Heart left ventricle (tissue), 16 donors: ENCODE measurements at places on chromosomes 4 and X. TPM values are rescaled to one million over a fixed set of nuclear protein-coding genes. Genes with fewer than 3 reads are reported as not detected.

Gene KIT
- 4.7 TPM for total RNA-seq

Gene SMR3A
- not detected for total RNA-seq

Gene SPANXN3
- not detected for total RNA-seq

Gene MYOZ2
- 466 TPM for total RNA-seq

Gene SMIM43
- 0.16 TPM for total RNA-seq

Gene SYNPO2
- total RNA-seq: 255 TPM

Gene MPC1L
- not detected for total RNA-seq

Gene IL13RA2
- not detected for total RNA-seq

Gene FAM9B
- total RNA-seq: not detected

Gene BEX5
- 0.74 TPM for total RNA-seq

Gene HS6ST2
- total RNA-seq: 0.05 TPM

Gene ANAPC4
- 15.5 TPM for total RNA-seq

Gene TMEM255A
- 2.4 TPM for total RNA-seq

Gene OTUD6A
- not detected for total RNA-seq

Gene RNF212
- not detected for total RNA-seq

Gene STATH
- total RNA-seq: not detected

Gene NOX1
- not detected for total RNA-seq

Gene DIPK2B
- total RNA-seq: 18.6 TPM

Gene CETN2
- total RNA-seq: 25.8 TPM
